Caki2 (cell line): ENCODE measurements at places on chromosomes 16 and 17. TPM values are rescaled to one million over a fixed set of nuclear protein-coding genes. Genes with fewer than 3 reads are reported as not detected.

The KCNH4 gene
- total RNA-seq: not detected in 2 replicates

The PDILT gene
- total RNA-seq: not detected in 2 replicates

The KRTAP9-2 gene
- not detected in 2 replicates for total RNA-seq

The ABCA9 gene
- not detected in 2 replicates for total RNA-seq

DNA sequence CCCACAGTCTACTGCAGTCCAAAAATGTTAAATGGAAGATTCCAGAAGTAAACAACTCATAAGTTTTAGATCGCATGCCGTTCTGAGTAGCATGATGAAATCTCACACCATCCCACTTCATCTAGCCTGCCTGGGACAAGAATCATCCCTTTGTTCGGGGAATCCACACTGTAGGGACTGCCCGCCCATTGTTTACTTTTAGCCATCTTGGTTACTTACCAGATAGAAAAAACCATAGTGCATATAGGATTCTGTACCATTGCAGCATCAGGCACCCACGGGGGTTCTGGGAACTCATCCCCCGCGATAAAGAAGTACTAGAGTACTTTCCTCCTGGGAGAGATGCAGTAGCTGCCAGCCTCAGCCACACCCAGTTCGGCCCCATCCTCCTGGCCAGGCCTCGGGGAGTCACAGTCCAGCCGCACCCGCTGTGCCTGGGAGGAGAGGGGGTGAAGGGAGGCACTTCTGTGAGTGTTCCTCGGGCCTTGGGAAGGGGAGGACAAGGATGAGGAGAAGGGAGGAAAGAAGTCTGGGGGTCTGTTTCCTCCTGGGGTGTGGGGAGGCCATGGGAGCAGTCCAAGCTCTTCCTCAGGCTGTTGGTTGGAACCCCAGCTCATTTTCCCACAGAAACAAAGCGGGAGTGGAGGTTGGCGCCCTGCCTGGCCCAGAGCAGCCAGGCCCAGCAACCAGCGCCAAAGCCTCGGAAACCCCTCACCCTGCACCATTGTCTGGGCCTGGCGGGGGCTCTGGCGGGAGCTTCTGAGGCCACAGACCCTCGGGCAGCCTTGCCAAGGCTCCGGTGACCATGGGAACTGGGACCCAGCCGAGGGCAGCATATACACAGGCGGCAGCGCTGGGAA, 8.9 kb downstream of the TRIM47 start:
- no peak for DNase-seq

The DPEP3 gene
- total RNA-seq: not detected in 2 replicates

DNA sequence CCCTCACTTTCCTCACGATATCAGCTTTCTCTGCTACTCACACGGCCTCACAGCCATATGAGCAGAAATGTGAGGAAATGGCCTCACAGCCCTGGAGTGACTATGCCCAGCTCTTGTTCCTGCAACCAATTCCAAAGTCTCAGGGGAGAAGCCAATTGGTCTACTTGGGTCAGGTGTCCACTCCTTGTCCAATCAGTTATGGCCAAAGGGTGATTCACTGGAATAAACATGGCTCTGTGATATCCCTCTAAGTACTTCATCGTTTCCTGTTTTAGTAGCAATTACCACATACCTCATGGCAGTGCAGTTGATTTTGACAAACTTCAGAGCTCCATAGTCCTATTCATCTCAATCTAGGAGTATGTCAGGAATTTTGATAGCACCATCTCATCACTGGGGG, 195.4 kb downstream of the KATNIP start:
- DNase-seq: no peak

DNA sequence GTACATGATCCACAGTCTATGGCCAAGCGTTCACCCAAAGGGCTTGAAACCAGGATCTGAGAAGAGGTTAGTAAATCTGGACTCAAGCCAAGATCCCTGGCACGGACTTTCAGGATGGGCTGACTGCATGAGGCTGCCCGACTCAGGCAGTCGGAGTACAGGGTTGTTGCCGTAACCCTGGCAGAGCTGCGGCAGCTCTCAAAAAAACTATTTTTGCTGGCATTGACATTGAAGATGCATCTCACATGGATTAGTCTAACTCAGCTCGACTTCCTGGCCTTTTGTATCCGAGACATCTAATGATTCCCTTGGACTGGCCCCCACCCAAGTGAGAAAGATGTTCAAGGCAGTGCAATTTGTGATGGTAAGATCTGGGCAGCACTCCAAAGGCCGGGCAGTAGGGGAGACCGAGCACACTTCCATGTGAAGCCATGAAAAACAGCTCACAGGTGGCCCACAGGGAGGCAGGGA, 6.2 kb downstream of the SLC47A1 start:
- DNase-seq: no peak

GRCh38 chr16:88287219-88287618, 95.5 kb upstream of the ZNF469 start:
- peak; percentile 18 for DNase-seq

DNA sequence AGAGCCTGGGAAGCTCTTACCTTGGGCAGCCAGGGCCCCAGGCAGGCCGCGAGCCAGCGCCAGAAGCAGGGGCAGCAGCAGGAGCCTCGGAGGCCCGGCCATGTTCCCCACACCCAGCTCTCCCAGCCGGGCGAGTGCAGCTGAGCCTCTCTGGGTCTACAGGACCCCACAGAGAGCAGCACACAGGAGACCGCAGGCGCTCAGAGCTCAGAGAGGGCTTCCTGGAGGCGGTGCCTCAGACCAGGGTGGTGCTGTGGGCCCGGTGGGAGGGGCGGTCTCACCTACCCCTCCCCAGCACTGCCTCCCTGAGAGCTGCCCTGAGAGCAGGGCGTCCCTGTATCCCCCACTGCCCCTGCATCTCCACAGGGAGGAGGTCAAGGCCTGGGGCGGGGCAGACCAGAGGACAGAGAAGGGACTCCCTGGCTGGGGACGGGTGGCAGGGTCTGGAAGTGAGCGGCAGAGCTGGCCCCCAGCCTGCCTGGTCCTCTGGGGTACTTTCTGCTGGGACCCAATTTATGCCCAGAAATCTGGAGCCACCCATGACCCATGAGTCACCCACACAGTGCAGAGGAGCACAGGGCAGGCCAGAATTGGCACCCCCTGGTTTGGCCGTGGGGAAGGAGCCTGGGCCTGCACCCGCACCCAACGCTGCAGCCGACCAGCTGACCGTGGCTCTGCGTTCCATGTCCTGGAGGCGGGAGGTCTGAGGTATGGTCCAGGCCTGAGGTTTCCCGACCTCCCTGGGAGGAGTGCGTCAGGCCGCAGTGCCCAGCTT, at the start of gene CD7:
TSS of gene CD7 (minus strand) at position 215 of the 775 bp plus-strand sequence. CDS start at position 102, 113 bp downstream.
- DNase-seq: no peak

GRCh38 chr16:25395528-25395927, 137.9 kb upstream of the ZKSCAN2 start:
- no peak for DNase-seq

GRCh38 chr17:2266045-2266864, 37.3 kb downstream of the SMG6 start:
- DNase-seq: no peak

DNA sequence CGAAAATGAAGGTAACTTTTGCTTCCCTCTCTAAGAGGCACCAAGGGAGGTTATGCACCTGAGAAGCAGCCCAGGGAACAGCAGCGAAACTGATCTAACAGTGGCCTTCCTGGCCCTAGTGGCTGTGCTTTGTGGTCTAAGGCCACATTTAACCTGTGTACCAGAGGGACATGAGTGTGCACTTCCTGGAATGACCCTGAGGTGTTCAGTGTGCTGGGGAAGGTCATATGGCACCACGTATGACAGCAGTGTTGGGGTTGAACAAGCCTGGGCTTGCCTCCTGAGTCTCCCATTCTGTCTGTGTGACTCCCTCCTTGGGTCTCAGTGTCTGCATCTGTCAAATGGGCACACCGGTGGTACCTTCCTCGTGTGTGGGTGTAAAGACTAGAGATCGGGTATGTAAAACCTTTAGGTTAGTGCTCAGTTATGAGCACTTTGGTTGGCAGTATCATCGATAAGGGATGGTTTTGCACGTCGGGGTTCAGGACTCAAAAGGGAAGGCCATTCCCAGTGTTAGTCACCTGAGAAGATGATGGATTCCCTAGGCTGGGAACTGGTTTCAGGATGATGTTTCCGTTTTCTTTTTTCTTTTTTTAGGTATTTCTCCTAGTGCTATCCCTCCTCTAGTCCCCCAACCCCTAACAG, 31.9 kb downstream of the PLCG2 start:
- DNase-seq: no peak

The DPEP2NB gene
- not detected in 2 replicates for total RNA-seq

DNA sequence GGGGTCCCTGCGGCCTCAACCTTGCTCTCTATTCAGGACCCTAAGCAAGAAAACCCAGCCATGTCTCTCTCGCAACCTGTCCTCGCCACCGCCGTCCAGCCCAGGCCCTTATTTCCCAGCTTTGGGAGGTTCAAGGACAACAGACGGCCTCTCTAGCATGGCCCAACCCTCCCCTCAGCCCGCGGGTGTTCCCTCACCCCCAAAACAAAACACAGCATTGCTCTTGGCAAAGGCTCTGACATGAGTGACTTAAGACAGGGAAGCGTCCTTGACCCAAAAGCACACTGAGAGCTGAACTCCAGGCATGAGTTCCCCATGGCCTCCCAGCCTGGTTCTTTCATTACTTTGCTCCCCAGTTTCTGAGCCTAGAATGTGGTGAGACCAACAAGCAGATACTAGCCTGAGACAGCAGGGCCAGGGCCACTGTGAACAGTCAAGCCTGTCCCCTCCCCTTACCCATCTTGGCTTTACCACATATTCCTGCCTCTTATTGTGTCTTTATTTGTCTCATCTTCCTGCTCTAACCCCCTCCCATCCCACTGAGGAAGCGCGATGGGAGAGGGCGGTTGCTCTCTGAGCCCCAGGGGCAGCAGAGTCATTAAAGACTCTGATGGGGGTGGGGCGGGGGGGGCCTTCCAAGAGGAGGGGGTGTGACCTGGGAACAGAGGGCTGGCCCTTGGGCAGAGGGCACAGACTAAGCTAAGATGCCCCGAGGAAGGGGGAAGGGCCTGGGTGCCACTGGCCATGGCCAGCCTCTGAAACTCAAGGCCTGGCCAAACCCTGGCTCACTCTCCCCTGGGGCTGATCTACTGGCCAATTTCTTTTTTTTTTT, 11.8 kb downstream of the SREBF1 start:
- no peak for DNase-seq

DNA sequence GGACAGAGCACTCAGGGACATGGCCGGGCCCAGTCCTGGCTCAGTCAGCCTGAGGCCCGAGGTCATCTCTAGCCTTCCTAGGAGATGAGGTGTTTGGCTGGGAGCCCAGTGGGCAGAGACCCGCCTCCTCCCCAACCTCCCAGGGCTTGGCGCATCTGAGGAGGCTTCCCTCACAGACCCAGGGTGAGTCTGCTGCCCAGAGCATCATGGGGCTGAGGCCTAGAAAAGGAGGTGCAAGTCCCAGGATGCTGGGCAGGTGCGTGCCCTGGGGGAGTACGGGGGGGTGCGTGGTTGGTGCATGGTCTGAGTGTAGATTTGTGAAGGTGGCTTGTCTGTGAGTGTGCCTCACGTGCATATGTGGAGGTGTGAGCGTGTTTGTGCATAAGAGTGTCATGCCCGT, 4.7 kb downstream of the PDE6G start:
- DNase-seq: peak; percentile 80

GRCh38 chr16:1903845-1904840, 14.1 kb downstream of the HS3ST6 start:
- no peak for DNase-seq

- no peak for DNase-seq
Observed at GRCh38 chr17:79950751-79951150, 84.9 kb downstream of the TBC1D16 start.

- DNase-seq: no peak
Observed at GRCh38 chr17:78774956-78775571, 7.0 kb downstream of the CYTH1 start.

The HS3ST3A1 gene
- 40.4 and 48.6 TPM in 2 replicates for total RNA-seq

The WNT3 gene
- 4.0 and 4.5 TPM in 2 replicates for total RNA-seq

DNA sequence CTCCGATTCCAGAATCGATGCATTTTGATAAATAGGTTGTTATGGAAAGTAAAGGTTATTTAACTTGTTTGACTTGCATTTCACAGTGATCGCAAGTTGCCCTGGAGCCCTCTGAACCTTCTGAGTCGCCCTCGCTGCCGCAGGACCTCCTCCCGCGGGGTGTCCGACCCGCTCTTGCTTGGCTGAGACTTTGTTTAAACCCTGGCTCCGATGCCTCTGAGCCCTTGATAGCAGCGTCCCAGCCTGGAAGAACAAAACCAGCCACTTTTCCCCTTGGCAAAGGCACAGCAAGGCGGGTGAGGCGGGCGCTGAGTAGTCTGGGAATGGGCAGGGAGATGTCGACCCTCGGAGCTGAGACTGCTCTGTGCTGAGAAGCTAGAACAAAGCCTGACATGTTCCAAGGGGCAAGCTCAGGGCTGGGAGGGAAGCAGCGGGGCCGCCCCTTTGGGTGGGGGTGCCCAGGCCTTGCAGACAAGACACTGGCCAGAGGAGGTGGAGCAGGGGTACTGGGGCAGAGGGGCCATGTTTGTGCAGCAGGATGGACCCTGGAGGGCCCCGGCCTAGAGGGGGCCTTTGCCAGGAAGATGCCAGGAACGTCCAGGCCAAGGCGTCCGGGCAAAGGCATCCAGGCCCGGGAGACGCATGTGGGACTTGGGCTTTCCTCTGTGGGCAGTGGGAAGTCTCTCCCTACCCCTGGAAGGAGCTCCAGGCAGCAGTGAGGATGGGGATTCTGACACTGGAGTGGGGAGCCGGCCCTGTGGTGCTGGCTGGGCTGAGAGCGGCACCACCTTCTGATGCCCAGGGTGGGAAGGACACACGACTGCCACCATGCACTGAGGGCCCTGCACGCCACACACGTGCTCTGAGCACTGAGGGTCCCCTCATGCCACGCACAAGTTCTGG, 30.3 kb upstream of the CDH15 start:
- no peak for DNase-seq

GRCh38 chr16:82924075-82924854, 297.5 kb downstream of the CDH13 start:
- no peak for DNase-seq

The TMIGD1 gene
- total RNA-seq: not detected in 2 replicates

- DNase-seq: peak; percentile 39
Observed at GRCh38 chr16:9115277-9115676, 23.8 kb downstream of the HAPSTR1 start.

DNA sequence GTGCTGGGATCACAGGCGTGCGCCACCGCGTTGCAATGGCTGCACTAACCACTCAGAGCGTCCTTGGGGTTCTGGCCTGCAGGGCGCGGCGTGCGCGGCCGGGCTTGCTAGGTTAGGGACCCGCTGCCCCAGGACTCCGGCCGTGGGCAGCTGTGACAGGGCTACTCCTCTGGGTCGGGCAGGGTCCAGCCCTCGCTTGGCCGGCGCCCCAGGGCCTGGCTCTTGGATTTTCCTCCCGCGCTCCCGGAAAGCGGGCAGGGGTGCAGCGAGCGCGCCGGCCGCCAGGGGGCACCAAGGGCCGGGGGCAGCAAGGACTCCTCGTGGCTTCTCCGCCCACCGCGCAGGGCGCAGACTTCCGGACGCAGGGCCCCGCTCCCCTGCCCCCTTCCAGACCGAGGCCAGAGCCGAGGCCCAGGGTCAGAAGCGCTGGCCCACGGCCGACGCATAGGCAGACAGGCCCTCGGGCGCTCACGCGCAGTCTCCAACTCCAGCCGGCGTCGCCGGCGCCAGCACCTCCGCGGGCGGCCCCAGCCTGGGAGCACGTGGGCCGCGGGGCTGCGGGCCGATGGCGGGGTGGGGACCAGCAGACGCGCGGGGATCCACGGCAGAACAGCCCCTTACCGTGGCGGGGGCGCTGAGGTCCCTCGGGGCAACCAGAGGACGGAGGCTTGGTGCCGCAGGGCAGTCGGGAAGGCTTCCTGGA, 355 bp downstream of the TLE7 start:
- DNase-seq: no peak

The DUS2 gene
- 17.5 and 29.2 TPM in 2 replicates for total RNA-seq

GRCh38 chr16:85835227-85835751, 35.8 kb downstream of the COX4I1 start:
- DNase-seq: no peak

The PLA2G10 gene
- not detected in 2 replicates for total RNA-seq
